ENCODE measurements at places on chromosomes 12 and 14.
A peak's percentile ranks its signal among the peaks of the same experiment; 100 is the strongest.

DNA sequence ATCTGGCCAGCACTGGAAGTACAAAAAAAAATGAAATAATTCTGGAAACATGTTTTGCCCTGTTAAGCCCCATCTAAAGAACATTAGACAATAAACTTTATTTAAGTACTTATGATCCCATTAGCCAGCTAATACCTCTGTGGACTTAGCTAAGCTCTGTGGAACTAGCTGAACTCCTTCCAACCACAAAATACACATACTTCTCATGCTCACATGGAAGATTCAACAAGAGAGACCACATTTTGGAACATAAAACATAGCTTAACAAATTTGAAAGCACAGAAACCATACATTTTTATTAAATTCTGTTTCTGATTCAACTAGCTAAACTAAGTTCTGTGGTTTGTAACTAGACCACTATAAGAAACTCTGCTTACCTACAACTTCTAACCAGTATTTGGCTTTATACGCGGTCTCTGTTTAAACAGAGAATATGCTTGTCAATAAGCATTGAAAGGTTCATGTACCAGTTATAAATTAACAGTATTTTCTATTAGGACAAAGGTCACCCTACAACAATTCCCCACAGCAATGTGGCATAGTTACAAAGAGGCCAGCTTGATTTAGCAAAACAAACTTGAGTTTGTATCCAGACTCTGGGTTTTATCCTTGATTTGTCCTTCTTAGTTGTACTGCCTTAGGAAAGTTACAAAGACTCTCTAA lies 300.1 kb downstream of the C12orf50 start:
- peak; percentile 51 for DNase-seq

- peak; percentile 21 for DNase-seq
Observed at GRCh38 chr14:76812093-76812421, 625 bp downstream of the ANGEL1 start.

DNA sequence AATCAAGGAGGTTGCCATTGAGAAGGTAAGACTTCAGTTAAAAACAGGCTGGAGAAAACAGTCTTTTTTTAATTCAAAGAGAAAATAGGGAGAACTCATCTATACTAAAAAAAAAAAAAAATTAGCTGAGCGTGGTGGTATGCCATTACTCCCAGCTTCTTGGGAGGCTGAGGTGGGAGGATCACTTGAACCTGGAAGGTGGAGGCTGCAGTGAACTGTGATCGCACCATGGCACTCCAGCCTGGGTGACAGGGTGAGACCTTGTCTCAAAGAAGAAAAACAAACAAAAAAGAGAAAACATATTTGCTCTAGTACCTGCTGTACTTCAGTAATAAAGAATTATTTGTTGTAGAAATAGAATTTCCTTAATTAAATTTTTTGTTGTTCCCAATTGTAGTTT lies 68.6 kb downstream of the DNAH10 start:
- no peak for DNase-seq

- DNase-seq: no peak
Observed at GRCh38 chr12:63869656-63870055, 25.2 kb downstream of the SRGAP1 start.

GRCh38 chr12:70581208-70581607 lies 56.0 kb downstream of the PTPRB start:
- DNase-seq: no peak

DNA sequence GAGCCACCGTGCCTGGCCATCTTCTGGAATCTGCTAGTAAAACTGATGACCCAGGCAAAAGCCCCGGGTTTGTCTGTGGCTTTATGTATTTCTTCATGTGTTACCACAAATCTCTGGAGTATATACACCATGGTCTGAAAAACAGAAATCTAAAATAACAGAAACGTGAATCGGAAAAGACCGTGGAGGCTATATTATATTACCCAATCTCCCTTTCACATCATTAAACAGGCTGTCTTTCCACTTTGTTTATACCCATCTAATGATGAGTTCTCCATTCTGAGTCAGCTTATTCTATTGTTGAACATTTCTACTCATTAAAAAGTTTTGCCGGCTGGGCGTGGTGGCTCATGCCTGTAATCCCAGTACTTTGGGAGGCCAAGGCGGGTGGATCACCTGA lies 9.5 kb upstream of the AJUBA start:
- no peak for DNase-seq

DNA sequence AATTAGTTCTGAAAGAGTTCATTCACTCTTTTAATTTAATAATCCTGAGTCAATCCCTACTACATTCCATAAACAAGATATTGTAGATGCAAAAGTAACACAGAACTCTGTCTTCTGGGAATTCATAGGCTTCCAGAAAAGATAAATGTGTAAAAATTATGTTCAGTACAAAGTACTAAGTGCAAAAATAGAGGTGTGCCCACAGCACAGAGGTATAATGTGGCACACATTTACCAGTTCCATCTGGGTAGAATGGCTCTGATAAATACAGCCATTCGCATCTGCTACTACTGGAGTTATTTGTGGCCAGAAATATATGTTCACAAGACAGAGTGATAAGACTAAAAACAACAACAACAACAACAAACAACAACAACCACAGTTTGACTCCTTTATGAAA lies 111.6 kb upstream of the PTPRB start:
- no peak for DNase-seq

- no peak for DNase-seq
Observed at GRCh38 chr12:21547437-21547836, 21.3 kb downstream of the SPX start.

DNA sequence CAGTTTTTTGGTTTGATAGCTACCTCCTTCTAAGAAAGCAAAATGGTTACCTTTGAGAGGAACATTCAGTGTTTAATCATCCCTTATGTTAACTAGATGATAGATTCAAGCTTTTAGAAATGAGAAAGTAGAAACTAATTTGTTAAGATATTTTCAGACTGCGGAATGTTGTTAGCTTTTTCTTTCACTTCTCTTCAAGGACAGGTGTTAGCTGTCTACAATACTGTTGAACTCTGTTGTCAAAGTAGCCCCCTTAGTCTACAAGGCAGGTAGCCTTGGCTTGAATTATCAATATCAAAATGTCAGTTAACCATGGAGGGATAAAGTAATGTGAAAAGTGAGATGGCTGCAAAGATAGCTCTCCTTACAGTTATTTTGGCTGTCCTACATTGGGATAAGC lies 14.8 kb downstream of the MAPK1IP1L start:
- DNase-seq: no peak

Data from HT-29 (cell line).